ENCODE measurements at places on chromosomes 16 and 17. TPM values are rescaled to one million over a fixed set of nuclear protein-coding genes. Genes with fewer than 3 reads are reported as not detected.

Gene KIF18B
- polyA plus RNA-seq: 21.2 TPM

Gene SULT1A1
- 30.3 TPM for polyA plus RNA-seq

Gene ALDH3A1
- polyA plus RNA-seq: 1.5 TPM

Gene SSTR5
- 0.16 TPM for polyA plus RNA-seq

Gene KRT23
- polyA plus RNA-seq: 1.00 TPM

Gene CD300H
- polyA plus RNA-seq: not detected

Gene PKMYT1
- 15.0 TPM for polyA plus RNA-seq

Gene FA2H
- 3.9 TPM for polyA plus RNA-seq

Gene EFCAB3
- polyA plus RNA-seq: 0.26 TPM

Gene TMEM238L
- 3.0 TPM for polyA plus RNA-seq

Gene ACE
- 11.7 TPM for polyA plus RNA-seq

Gene EME1
- polyA plus RNA-seq: 9.0 TPM

Gene FAM20A
- polyA plus RNA-seq: 14.8 TPM

Gene PTX4
- not detected for polyA plus RNA-seq

Gene NF1
- 36.5 TPM for polyA plus RNA-seq

All from renal pelvis (tissue), 12 donors.